Stimulated activated CD4-positive, alpha-beta T cell treated with anti-CD3 and anti-CD28 coated beads, Interleukin-1b, Interleukin-23, amount 100 ng/mL, for 1 hour (primary cell): ENCODE measurements at places on chromosomes 12 and 14.

GRCh38 chr12:56864318-56864717 is 69.9 kb downstream of the SDR9C7 start:
- DNase-seq = no peak

GRCh38 chr12:121838126-121838525 is 20.5 kb downstream of the HPD start:
- DNase-seq = no peak

- DNase-seq = no peak
Observed at GRCh38 chr12:7929083-7929792, 6.7 kb downstream of the SLC2A3 start.

- DNase-seq = no peak
Observed at GRCh38 chr14:71231521-71232393, 324.5 kb downstream of the PCNX1 start.

- DNase-seq = no peak
Observed at GRCh38 chr14:89578156-89578555, 161.1 kb upstream of the FOXN3 start.

- no peak for DNase-seq
Observed at GRCh38 chr12:115251727-115252126, 567.8 kb upstream of the TBX3 start.

DNA sequence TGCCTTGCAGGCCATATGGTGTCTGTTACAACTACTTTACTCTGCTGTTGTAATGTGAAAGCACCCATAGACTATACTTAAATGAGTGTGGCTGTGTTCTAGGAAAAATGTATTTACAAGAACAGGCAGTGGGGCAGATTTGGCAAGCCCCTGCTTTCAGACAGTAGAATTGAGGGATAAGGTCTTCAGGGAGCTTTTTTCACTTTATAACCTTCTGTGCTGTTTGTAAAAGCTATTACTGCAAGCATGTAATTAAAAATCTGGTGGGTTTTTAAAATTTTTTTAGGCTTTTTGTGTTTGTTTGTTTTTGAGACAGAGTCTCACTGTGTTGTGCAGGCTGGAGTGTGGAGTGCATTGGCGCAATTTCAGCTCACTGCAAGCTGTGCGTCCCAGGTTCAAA is 73.9 kb downstream of the VEZT start:
- DNase-seq = no peak

DNA sequence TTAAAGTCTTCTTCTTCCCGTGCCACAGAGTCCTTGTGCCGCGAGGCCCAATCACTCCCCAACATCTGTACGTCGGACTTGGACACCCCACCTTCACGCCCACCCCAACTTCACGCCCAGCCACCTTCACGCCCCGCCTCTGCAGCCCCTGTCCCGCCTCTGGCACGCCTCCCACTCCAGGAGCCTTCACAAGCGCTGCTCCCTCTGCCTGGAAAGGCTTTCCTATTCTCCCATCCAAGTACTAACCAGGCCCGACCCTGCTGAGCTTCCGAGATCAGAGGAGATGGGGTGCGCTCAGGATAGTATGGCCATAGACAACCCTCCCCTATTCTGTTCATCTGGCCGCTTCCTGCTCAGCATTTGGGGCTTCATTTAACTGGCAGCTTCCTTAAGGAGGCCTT is 17.3 kb upstream of the EIF5 start:
- DNase-seq = no peak

DNA sequence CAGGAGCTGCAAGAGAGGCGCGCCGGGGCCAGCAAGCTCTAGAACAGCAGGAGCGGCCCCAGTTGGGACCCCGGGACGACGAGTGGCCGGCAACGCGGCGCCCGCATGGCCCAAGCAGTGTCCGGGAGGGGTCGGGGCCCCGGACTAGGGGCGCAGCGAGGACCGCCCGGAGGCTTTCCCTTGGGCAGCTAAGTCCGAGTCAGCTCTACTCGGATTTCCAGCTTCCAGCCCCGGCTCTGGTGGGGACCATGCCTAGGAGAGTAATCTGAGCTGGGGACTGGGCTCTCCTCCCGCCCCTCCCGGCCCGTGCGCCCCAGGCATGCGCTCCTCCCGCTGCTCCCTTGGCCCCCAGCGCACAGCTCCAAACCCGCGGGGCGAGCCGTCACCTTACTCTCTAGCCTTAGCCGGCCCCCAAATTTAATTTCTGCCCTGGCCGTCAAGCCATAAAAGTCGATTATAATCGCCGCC is 41.6 kb upstream of the CAPRIN2 start:
- no peak for DNase-seq

GRCh38 chr14:102279282-102279681 is 25.7 kb downstream of the MOK start:
- DNase-seq = no peak

GRCh38 chr12:49330631-49331379 is 6.2 kb downstream of the C1QL4 start:
- no peak for DNase-seq

DNA sequence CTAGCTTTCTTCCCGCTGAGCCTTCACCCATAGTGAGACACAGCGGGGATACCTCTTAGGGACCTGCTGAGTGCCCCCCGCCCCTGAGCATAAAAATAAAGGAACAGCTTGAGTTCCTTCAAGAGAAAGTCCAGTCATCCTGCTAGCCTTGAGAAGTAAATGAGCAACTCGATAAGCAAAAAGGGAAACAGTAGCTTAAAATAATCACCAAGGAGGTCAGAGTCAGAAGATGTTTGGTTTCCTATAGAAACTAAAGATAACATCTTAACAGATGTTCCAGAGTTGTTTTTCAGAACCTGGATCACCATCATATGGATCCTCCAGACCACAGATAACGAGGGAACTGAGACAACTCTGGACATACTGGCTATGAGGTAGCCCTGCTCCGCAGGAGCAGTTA is 94.0 kb downstream of the BCAT1 start:
- no peak for DNase-seq

GRCh38 chr12:112162241-112162790 is 37.0 kb downstream of the TRAFD1 start:
- no peak for DNase-seq

DNA sequence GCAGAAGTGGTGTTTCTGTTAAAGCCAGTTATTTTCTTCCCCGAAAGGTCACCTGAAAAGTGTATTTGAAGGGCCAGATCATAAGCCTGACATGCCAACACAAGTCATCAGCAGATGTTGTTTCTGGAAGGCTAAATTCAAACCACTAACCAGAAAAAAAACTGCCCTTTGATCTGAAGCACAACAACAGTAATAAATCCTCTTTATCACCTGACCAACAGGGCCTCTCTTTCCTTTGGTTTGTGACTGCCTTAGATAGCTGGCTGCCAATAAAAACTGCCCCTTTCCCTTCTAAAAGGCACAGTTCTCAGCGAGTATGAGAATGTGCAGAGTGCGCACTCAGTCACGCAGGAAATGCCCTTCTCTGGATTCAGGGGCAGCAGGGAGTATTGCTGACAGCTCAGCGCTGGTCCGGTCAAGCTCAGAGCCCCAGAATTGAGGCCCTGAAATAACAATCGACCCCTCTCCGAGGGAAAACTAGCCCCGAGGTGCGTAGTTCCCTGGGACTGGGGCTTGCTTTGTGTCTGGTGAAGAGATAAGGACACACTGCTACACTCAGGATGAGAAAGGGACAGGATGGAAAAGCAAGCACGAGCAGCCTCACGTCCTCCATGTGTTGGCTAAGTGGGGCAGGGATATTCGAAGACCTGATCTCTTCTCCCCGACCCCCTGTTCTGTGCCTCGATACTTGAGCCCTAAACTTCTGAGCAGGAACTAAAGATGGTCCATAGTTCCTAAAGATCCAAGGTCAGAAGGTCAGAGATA is 184.2 kb upstream of the GZMB start:
- DNase-seq = no peak

DNA sequence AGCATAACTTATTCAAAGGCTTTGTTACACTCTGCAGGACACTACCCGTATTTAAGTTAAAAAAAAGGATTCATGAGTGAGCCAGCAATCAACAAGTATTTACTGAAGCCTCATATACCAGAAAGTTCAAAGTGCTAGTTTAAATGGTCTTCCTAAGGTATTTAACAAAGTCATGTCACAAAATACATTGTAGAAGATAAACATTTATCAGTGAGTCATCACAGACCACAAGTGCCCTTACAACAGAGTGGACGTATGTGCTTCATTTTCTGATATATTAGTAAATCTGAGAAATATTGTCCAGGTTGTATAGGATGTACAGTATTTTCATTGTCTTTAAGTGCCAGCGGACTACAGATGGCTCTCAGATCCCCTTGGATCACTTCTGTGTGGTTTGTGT is 24.2 kb downstream of the FLRT2 start:
- no peak for DNase-seq

- DNase-seq = no peak
Observed at GRCh38 chr12:47754126-47754525, 4.6 kb downstream of the RAPGEF3 start.

- DNase-seq = no peak
Observed at GRCh38 chr14:78970677-78971076, 800.5 kb downstream of the NRXN3 start.

GRCh38 chr14:65015391-65015790 is 28.7 kb downstream of the FNTB start:
- DNase-seq = no peak

DNA sequence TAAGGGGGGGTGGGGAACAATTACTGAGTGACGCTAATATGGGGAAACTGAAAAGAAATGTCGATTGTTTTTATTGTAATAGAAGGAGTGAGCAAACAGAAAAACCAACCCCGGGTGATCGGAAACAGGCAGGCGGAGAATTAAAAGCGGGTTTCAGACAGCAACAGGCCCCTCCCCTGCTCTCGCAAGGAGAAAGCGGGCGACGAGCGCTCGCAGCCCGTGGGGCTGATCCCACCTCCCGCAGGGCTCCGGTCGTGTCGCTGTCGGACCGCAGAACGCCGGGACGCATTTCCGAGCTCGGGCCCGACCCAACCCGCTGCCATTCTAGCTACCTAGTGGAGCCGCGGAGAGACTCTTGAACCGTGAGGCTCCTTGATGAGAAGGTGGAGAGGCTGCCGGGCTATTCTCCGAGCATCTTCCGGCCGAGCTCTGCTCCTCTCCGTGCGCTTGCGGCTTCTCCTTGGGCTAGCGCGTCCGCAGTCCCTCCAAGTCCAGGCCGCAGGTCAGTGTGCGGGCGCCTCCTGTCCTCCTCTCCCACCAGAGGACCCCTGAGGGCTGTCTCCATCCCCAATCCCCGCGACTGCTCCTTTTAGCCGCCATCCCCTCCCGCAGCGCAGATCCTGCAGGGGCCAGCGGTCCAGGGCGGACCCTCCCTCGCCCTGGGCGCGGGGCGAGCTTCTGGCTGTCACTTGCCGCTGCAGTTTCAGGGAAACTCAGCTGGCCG is 4.1 kb upstream of the PAX9 start:
- no peak for DNase-seq

DNA sequence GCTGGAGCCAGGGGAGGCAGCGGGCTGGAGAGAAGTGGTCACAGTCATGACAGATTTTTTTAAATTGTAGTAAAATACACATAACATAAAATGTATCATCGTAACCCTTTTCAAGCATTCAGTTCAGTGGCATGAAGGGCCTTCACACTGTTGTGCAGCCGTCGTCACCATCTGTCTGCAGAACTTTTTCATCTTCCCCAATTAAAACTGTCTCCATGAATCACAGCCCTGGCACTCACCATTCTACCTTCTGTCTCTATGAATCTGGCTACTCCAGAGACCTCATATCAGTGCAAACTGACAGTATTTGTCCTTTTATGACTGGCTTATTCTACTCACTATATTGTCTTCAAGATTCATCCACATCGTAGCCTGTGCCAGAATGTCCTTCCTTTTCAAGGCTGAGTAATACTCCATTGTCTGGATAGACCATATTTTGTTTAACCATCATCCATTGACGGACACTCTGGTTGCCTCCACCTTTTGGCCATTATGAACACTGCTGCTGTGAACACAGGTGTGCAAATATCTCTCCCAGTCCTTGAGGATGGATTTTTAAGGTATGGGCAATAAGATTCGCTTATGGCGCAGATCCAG is 91.5 kb upstream of the NCOR2 start:
- DNase-seq = no peak

GRCh38 chr12:82638324-82638723 is 48.4 kb upstream of the TMTC2 start:
- DNase-seq = no peak

DNA sequence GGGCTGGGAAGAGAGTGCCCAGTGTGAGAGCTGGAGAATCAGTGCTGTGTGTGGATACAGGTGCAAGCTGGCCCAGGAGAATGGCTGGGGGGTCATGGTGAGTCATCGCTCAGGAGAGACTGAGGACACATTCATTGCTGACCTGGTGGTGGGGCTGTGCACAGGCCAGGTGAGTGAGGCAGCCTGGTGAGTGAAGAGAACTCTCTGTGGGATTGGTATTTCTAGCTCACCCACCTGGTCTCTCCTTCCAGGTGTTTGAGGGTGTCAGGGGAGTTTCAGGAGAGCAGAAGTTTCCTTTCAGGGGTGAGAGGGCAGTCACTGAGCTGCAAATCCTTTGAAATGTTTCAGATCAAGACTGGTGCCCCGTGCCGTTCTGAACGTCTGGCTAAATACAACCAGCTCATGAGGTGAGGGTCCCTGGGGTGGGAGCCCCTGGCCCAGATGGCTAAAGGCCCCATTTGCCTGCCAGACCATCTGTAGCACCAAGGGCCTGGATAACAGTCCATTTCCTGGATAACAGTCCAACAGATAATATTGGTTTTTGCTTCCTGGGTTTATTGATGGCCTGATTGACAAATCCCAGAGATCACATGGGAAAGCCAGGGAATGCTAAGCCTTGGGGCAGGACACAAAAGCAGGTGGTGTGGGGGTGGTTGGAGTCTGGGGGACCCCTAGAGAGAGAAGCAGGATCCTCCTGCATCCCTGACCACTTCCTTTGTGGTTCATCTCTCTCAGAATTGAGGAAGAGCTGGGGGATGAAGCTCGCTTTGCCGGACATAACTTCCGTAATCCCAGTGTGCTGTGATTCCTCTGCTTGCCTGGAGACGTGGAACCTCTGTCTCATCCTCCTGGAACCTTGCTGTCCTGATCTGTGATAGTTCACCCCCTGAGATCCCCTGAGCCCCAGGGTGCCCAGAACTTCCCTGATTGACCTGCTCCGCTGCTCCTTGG is 5.5 kb upstream of the ATN1 start:
- no peak for DNase-seq

DNA sequence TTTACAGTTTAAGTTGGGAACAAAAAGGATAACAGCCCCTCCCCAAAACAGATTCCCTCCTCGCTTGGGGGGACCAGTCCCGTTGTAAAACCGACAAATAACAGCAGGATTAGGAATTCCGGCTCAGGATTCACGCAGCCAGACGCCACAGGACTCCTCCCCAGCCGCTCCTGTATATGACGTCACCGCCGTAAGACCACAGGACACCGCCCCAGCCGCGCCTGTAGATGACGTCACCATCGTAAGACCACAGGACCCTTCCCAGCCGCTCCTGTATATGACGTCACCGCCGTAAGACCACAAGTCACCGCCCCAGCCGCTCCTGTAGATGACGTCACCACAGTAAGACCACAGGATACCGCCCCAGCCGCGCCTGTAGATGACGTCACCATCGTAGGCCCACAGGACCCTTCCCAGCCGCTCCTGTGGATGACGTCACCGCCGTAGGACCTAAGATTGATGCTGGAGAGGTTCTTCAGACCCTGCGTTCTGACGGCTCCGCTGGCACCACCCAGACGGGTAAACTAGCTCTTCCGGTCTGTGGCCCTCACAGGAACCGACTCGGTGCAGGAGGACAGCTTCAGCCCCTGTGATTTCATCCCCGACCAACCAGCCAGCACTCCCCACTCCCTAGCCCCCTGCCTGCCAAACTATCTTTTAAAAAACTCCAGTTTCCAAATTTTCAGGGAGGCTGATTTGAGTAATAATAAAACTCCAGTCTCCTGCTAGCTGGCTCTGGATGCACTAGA is 43.9 kb upstream of the FBRSL1 start:
- DNase-seq = no peak

- DNase-seq = no peak
Observed at GRCh38 chr12:26845057-26845666, 12.2 kb upstream of the ITPR2 start.
